ENCODE measurements at places on chromosomes 12 and 14.
A peak's percentile ranks its signal among the peaks of the same experiment; 100 is the strongest.

GRCh38 chr12:49187184-49187583 lies 1.7 kb downstream of the TUBA1A start:
- no peak for DNase-seq

- no peak for DNase-seq
Observed at GRCh38 chr12:131674373-131674772, 36.5 kb upstream of the SFSWAP start.

GRCh38 chr14:82546401-82546800 lies 1012.7 kb upstream of the SEL1L start:
- no peak for DNase-seq

GRCh38 chr12:93536766-93537488 lies 35.5 kb upstream of the SOCS2 start:
- no peak for DNase-seq

- DNase-seq: no peak
Observed at GRCh38 chr12:13195785-13196129, 769 bp upstream of the EMP1 start.

DNA sequence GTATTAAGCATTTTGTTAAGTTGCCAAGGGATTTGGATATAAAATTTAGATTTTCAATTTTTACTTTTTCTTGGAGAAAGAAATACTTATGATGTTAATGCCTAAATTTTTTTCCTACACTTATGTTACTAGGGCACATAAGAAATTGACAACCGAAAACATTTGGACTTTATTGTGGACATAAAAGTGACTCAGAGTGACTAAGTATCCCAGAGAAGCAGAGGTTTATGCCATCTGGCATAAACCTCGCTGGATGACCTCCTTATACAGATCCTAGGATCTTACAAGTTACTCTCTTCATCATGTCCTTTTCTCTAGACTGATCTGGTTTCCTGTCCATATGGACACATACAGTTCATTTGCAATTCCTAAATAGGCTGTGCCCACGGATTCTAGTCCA lies 89.8 kb downstream of the RERG start:
- DNase-seq: no peak

GRCh38 chr14:101121508-101122139 lies 218.1 kb upstream of the RTL1 start:
- no peak for DNase-seq

DNA sequence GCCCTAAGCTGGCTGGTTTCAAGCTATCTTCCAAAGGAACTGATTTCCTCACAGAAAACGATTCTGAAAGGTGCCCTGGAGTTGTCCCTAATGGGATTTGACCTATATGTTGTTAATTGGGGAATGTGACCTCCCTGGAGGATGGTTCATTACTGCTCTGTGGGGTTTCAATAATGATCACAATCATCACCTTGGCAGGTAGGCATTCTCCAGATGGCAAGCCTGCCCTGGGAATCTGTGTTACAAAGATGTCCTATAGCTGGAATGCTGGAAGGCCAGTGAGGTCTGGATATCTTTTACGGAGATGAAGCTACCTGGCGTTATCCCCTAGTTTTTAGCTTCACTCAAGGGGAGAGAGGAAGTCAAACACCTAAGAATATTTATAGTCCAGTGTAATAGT lies 167.6 kb downstream of the TTC8 start:
- DNase-seq: no peak

GRCh38 chr14:49221316-49221715 lies 364.9 kb downstream of the RPS29 start:
- no peak for DNase-seq

DNA sequence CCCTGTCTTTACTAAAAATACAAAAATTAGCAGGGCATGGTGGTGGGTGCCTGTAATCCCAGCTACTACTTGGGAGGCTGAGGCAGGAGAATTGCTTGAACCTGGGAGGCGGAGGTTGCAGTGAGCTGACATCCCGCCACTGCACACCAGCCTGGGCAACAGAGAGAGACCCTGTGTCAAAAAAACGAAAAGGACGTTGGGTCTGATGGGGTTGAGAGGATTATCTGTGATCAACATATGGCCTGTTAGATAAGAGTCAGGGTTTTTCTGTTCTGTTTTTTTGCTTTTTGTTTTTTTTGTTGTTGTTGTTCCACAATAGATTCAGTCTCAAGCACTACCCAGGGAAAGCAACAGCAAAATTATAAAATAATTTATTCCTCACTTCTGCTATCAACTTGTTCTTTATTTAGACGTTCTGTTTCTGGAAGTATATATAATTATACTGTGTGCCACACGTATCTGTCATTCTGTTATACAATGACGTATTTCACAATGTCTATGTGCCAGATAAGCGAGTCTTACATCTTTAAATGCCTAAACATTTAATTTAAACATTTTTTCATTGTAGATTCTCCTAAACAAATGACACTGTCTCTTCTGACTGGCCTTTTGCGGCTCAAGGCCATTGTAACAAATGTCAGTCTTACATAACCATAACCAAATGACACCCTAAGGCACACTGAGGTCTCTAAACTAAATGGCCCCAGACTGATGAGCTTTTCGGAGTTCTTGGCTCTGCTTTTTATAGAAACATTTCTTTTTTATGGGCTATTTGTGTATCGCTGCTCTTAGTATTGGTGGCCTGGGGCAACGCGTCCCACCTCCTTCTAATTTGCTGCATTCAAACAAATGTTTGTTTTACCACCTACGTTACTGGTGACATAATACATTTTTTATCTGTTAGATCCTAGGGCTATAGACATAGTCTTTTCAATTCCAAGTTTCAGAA lies 7.2 kb upstream of the P2RX4 start:
- no peak for DNase-seq

- DNase-seq: no peak
Observed at GRCh38 chr12:19908830-19909229, 459.5 kb upstream of the PDE3A start.

DNA sequence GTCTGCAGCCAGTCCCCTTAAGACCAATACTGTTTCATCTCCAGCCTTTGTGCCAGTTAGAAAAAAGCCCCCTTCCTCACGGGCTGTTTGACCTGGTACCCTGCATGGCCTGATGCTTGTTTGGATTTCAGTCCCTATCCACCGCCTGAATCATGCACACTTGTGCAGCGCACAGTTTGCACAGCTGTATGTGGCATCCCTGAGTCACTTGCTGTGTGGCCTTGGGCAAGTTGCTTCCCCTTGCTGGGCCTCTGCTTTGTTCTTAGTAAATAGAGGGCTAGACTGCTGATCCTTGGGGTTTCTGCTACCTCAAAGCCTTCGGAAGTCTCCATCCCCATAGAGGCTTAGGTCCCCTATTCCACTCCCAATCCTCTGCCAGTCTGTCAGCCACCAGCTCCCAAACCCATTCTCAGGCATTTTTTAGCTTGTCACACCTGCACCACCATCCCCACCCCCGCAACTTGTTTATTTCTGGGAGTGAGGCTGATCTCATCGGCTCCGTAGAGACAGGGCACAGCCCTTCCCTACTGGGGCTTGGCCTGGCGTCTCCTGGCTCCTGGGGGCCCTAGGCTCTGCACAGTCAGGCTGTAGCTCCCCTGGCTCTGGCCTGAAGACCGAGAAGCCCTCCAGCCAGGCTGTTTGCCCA lies 8.8 kb downstream of the KRT80 start:
- no peak for DNase-seq

GRCh38 chr14:52018970-52019369 lies 29.6 kb downstream of the RTRAF start:
- no peak for DNase-seq

- peak; percentile 54 for DNase-seq
Observed at GRCh38 chr12:68290126-68290525, 36.7 kb upstream of the IL22 start.

- DNase-seq: no peak
Observed at GRCh38 chr12:6840330-6840729, 395 bp upstream of the GNB3 start.

GRCh38 chr12:46557539-46558373 lies 185.2 kb upstream of the SLC38A2 start:
- DNase-seq: no peak

- DNase-seq: no peak
Observed at GRCh38 chr12:110508071-110508586, 6.0 kb downstream of the RAD9B start.

DNA sequence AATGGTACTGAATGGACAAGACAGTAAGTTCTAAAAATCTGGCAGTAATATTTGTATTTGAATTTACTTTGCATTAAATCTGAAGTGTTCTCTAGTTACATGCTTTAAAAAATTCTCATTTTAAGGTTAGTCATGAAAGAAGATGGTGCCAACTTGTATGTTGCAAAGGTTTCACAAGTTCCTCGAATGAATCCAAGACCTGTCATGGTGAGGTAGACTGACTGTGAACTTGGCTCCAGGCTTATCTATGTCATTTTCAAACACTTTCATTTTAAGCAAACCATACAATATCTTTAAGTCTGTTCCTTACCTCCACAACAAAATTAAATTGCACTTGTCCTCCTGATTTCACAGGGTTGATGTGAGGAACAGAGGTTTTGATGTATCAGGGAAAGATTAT lies 23.4 kb downstream of the CLEC2D start:
- no peak for DNase-seq

DNA sequence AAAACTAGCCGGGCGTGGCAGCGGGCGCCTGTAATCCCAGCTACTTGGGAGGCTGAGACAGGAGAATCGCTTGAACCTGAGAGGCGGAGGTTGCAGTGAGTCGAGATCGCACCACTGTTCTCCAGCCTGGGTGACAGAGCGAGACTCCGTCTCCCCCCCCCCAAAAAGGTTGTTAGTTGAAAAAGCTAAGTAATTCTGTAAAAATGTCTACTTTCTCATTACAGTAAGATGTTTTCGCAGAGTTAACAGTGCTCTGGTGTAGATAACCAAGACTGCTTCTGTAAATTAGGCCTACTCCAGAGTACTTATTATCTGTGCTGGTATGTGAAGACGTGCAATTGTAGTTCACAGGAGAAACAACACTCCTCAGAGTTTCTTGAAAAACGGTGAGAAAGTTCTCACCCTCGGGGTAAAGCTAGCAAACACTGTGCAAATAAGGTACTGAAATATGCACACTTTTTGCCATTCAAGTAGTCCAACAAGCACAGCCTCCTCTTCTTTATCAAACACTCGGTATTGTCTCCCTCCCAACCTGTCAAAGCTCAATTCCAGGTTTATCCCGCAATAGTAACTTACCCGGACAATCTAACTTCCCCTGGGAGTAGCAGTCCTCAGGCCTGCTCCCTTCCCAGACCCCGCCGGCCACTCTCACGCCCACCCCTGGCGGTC lies 974 bp downstream of the BTBD7 start:
- DNase-seq: no peak

GRCh38 chr14:103450416-103450815 lies 65.2 kb downstream of the MARK3 start:
- no peak for DNase-seq

GRCh38 chr14:96681829-96682228 lies 115.4 kb upstream of the VRK1 start:
- DNase-seq: no peak

DNA sequence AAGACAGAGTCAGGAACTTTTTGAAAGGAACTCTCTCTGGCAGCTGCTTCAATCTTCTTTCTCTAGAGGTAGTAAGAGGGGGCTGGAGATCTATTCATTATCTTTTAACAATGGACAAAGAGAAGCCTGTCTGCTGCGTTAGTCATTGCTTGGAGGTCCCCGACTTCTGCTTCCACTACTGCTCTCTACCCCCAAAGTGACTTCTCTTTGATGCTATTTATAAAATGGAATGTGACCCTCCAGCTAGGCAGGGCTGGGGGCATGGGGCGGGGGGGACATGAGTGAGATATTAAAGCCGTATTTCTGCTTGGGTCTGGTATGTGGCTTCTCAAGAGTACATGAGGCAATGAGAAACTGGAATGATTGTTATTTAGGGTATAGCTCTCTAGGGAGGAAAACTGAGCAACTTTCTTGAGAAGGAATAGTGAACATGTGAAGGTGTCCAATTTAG lies 41.4 kb upstream of the NUDT4 start:
- no peak for DNase-seq

DNA sequence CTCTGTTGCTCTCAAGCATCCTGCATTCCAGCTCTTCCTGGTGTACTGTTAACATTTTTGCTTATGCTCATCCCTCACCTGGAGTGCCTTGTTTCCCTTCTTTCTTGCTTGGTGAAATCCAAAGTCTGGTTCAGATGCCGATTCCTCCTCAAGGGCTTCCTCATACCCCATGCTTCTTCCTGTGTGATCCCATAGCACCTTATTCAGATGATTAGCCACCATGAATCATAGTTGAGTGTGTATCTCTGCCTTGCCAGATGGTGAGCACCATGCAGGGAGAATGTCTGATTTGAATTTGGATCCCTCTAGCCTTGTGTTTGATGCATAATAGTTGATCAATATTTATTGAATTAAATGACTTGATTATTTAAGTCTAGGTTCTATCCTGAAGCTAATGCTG lies 39.4 kb upstream of the ANO4 start:
- no peak for DNase-seq

DNA sequence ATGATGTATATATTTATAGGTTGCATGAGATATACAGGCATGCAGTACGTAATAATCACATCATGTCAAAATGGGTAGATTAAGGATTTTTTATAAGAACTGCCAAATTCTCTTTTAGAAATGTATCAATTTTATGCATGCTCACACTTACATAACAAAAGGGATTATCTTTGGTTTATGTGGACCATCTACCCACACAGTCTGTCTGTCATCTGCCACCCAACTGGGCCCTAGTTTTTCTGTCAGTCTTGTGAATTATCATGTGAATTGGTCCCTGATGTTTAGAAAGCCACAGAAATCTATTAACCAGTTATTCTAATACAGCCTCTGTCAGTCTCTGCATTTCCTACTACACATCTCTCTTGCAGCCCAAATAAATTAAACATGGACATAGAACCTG lies 133.4 kb downstream of the ACSS3 start:
- DNase-seq: no peak

- no peak for DNase-seq
Observed at GRCh38 chr12:45276154-45276755, 60.4 kb downstream of the ANO6 start.

DNA sequence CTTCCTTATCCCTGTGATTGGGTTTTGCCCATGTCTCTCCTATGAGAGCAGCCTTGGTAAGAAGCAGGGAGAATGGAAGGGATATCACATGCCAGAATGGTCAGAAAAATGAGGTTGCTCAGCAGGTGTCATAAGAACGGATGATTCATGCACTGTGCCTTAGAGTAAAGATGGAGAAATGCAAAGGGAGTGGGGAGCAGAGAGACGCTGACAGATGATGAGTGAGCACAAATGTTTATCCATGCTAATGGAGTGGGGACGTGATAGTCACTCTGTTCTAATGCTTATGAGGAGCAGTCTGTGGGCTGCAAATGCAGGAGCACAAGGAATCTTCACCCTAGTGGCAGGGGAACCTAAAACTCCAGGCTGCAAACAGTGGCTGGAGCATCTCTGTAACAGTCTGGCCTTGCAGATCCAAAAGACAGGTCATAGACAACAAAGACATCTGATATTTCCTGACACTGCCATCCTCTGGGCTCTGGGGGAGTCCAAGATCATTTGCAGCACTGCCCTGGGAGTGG lies 243.2 kb downstream of the CACNA1C start:
- DNase-seq: no peak

DNA sequence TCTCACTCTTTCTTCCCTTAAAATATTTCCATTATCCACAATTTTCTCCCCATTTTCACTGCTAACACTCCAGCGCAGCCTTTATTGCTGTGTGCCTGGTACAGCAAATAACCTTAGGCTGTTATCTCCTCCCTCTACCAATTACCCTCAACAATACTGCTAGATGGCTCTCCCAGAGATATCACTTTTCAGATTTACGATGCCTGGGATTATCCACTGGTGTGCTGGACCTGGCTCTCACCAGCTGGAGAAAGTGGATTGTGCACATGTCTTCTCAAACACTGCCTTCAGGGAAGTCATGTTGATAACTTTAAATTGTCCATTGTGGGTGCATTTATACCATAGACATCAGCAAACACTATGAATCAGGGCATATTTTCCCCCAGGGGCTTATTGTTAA lies 101.9 kb upstream of the ADAMTS20 start:
- no peak for DNase-seq

GRCh38 chr14:96848011-96848410 lies 50.8 kb downstream of the VRK1 start:
- no peak for DNase-seq
